T-helper 2 cell (primary cell): ENCODE measurements at places on chromosomes 5 and 9.

- DNase-seq = no peak
Measured at GRCh38 chr5:154058055-154059038, 19.6 kb downstream of the MFAP3 start.

GRCh38 chr9:90826326-90827020 is 24.9 kb downstream of the SYK start:
- DNase-seq = no peak

DNA sequence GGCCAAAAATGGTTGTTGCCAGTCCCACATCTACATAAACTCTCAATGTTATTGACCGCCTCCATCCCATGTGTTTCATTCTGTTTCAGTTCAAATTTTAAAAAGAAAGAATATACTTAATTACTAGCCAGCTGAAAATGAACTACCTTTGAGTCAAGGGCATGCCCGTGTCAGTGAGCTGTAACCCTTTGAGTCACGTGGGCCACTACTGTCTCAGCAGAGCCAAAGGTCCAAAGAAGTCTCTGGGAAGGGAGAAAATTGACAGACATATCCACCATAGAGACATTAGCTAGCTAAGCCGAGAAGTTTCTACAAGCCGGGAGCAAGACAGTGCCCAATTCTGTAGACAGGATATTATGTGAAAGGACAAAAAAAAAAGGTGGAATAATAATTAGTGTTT is 59.7 kb downstream of the NIM1K start:
- no peak for DNase-seq

DNA sequence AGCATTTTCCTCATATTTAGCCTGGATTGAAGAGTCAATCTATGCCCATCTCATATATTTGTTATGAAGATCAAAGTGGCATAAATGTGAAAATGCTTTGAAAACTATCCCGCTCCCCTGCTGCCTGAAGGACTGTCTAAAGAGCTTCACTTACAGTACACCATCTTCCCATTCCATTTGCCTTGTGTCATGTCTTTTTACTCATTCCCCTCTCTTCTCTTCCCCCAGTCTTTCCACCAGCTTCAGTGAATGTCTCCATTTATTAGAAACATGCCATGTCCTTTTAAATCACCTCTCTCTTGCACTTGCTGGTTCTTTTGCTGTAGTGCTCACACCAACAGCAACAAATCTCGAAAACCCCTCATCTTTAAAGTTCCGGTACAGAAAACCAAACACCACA is 192.7 kb upstream of the SGCD start:
- DNase-seq = no peak

GRCh38 chr9:83146325-83146724 is 83.4 kb upstream of the RASEF start:
- DNase-seq = no peak

DNA sequence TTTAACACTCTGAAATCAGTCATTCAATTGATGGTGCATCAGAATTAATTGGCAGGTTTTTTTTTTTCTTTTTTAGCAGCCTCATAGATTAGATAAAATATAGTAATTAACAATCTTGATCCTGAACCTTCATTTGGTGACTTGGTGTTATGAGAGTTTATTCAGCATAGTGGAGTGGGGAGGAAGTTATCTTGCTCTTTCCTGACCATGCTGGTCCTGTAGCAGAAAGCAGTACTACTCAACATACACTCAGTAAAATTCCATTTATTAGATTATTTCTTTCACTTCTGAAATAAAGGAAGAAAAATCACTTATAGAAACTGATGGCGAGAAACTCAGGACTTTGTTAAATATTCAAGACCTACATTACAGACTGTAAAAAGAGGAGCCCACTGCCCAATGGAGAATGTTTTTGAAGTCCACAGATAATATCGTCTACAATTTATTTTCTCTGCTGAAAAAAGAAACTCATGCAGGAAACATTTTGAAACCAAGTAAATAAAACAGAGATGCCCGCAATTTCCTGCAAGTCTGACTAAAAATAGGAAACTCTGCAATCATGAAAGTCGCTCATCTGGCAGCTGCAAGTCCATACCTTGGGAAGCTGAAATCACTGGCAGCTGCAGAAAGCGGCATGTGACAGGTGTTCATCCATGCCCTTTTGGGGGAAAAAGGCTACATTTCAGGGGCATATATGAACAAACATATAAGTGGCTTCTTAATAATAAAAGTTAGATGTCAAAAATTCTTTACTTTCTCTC is 233.2 kb upstream of the RFX3 start:
- DNase-seq = no peak
